AG04450 (cell line): ENCODE measurements at places on chromosomes 3 and 15.

- DNase-seq: no peak
These were observed 5.5 kb downstream of the GRIP2 start for GRCh38 chr3:14534516-14535191.

DNA sequence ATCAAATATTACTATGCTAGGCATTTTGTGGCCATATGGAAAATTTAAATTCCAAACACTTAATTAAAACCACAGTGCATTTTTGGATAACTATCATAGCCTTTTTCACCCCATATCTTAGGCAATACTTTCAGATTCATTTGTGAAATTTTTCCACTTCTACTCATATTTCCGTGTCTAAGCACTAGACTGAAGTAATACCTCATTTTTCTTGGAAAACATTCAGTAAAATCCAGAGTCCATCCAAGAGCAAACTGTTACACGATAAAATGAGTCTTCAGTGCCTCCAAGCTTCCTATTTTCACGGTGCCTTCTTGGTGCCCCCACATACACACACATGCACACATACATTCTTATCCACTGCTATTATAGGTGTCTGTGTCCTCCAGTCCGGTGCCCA, 845.9 kb downstream of the TBL1XR1 start:
- DNase-seq: no peak

DNA sequence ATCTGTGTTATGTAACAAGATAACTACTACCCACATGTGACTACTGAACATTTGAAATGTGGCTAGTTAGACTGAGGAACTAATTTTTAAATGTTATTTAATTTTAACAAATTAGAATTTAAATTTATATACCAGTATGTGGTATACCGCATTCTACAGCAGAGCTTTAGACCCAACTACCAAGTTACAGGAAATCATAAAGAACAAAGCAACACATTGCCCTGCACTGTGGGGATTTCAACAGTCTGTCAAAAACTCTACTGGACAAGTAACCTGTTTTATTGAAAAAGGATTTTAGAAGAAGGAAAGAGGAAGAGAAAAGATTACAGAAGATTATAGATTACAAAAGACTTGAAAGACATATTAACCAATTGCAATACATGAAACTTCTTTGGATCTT, 64.9 kb downstream of the DPH6 start:
- DNase-seq: no peak

GRCh38 chr15:63727542-63727941, 106.2 kb downstream of the HERC1 start:
- no peak for DNase-seq

DNA sequence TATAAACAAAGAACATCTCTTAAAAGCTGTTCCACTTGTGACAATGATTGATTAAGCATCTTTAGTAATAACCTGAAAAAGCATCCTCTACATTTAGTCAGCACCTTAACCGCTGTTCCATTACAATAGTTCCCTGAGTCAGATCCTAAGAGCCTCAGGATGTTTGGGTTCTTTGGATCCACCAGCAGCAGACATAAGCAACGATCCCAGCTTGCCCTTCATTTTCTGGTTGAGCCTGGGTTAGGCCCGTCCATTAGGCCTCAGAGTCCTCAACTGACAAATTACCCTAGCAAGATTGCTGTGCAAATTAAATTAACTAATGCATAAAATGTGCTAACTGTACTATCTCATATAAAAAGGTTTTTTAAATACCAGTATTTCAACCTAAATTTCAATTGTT, 42.3 kb upstream of the ROBO1 start:
- DNase-seq: no peak

- no peak for DNase-seq
These were observed 107.2 kb downstream of the THRB start for GRCh38 chr3:24387493-24387892.

DNA sequence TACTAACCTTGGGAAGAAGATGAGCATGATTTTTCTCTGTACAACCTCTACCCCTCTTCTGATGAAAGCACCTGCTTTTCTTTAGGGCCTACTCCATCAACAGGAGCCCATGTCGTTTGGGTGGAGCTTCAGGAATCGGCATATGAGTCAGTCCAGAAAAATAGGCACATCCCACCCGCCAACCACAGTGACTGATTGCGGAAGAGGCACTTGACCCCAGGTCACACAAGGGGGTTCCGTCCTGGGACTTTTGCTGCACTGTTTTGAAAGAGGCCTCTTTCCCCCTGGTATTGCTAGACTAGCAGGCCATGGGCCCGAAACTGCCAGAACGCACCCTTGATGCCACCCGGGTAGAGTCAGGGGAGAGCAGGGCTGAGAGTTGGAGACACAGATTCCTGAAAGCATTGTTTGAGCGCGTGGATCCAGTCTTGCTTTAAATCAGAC, 19.3 kb upstream of the NRROS start:
- DNase-seq: no peak

- DNase-seq: no peak
These were observed 21.3 kb downstream of the PLOD2 start for GRCh38 chr3:146139586-146140110.

DNA sequence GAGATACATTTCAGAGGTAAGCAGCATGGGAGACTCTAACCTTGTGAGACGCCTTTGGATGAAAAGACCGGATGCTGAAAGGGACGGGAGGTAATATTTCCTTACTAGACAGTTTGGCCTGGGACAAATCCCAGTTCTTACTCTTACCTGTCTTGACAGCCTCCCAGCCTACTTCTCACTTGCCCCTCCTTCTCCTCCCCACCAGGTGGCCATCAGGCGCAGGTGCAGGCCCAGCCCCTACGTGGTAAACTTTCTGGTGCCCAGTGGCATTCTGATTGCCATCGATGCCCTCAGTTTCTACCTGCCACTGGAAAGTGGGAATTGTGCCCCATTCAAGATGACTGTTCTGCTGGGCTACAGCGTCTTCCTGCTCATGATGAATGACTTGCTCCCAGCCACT, 6.3 kb downstream of the HTR3D start:
- no peak for DNase-seq

GRCh38 chr3:32457971-32458471, 44.6 kb downstream of the CMTM6 start:
- no peak for DNase-seq

GRCh38 chr15:80289528-80290495, 37.8 kb upstream of the CTXND1 start:
- no peak for DNase-seq

GRCh38 chr15:78800806-78801205, 10.5 kb downstream of the ADAMTS7 start:
- no peak for DNase-seq

DNA sequence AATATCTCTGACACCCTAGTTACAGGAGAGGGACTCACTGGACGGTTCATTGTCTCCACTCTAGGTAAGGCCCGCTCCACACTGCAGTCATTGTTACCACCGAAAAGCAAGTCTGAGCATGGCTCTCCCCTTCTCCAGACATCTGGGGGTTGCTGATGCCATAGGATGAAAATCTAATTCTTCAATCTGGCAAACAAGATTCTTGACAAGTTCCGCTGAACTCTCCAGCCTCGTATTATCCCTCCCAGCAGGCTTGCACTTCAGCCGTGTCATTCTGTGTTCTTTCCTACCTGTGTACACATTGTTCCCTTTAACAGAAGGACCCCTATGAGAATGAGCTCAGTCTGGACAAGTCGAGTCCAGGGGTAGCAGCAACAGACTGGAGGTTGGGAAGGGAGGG, 152.3 kb upstream of the NR2E3 start:
- no peak for DNase-seq

- no peak for DNase-seq
These were observed 101.2 kb upstream of the WNT5A start for GRCh38 chr3:55588146-55588765.

DNA sequence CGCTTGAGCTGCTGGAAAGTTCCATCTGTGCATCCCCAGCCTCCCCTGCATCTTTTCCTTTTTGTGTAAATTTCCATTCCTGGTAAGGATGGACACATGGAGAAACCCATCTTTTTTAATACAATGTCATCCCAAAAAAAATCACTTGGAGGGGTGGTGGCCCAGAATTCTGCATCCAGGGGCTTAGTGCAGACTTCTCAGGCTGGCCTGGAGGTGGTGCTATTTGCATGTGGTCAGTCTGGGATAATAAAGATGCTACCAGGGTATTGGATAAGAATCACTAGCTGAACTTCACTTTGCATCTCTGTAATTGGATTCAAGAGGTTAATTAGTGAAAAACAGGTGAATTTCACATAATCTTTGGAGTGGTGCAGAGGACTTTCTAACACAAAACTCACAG, 1.8 kb upstream of the ZSCAN2 start:
- DNase-seq: peak; percentile 20

DNA sequence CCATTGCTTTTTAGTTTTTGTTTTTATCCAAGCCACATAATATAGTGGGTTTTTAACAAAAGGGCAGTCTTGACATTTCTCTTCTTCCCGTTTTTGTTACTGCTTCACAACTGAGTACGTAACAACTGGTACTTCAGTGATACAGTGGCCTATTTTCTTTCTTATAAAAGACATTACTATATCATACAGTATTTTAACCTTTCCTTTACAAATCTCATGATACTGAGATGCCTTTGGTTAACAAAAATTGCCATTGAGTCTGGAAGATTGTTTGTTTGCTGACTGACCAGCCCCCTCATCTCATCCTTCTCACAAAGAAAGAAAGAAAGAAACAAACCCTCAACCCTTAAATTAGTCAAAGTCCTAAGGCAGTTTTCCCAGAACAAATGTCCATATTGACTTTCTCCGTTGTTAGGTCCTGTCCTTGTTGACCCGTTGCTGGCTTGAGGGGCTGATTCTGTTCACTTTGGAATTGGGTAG, 77.0 kb upstream of the SAMMSON start:
- no peak for DNase-seq

GRCh38 chr3:36813305-36813704, 49.0 kb upstream of the DCLK3 start:
- no peak for DNase-seq

GRCh38 chr3:194466761-194467356, 19.9 kb downstream of the ATP13A3 start:
- DNase-seq: no peak

DNA sequence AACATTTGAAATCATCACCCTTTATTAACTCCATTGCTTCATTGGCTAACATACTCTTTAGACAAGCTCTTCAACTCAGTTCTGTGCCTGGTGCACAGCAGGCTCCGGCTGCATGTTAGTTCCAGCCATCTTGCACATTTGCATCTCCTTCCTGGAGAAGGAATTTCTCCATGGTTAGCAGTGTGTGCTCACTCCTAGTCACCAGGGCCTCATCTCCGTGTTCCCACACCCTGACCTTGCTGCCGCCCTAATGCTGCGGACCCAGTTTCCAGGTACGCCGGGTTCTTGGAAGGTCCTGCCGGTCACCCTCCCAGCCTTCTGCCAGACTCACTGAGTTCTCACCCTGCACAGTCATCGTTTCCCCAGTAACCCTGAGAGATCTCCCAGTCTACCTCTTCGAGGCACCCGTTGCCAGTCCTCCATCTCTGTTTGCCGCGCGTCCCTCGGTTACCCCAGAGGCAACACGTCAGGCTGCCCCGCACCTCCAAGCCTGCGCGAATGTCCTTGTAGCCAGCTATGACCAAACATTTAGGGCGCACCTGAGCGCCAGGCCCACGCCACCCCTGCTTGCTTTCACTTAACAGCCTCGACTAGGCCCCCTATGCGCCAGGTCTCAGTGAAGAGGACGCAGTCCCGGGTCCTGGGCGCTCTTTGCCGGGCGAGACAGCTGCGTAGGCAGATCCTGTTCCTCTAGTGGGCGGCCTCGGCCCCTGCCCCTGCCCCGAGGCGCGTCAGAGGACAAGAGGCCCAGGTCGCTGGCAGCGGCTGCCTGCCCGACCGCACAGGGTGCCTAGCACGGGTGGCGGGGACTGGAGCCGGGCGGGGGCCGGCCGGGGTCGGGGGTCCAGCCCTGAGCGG, 747 bp upstream of the ZNF592 start:
- no peak for DNase-seq

GRCh38 chr3:133238015-133238414, 161.8 kb upstream of the BFSP2 start:
- DNase-seq: no peak

DNA sequence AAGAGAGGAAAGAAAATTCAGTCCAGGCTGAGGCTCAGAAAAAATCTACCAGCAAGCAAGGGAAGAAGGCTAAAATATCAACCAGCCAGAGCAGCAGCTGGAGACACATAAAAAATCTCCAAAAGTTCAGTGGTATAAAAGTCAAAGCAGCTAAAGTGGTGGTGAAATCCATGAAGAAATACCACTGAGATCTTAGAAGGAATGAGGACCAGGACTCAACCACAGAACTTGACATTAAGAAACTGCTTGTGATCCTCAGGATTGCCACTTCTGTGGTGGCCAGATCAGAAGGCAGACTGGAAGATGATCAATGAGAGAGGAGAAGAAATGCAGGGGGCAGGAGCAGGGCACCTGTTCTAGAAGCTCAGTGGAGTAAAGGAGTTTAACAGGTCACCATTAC, 22.5 kb downstream of the CNTN3 start:
- no peak for DNase-seq

- DNase-seq: no peak
These were observed 103.2 kb downstream of the SST start for GRCh38 chr3:187567021-187567420.

DNA sequence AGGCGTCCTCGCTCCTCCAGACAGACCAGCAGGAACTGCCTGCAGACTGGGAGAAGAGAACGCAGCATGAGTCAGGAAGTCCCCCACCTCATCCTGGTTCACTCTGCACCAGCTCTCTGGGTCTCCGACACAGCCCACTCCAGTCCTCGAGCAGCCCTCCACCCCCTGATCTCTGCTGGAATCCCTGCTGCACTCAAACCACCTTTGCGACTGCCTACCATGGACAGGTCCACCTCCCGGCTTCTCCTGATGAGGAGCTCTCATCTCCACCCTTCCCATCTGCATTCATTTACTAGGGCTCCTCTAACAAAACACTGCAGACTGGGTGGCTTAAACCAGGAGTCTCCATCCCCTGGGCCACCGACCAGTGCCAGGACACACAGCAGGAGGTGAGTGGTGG, 202.3 kb upstream of the IGF1R start:
- DNase-seq: no peak

- DNase-seq: no peak
These were observed 122.0 kb downstream of the TFDP2 start for GRCh38 chr3:142027300-142027699.

GRCh38 chr3:169694117-169694516, 30.6 kb upstream of the MECOM start:
- no peak for DNase-seq

- no peak for DNase-seq
These were observed 43.8 kb downstream of the TKT start for GRCh38 chr3:53211706-53212702.

DNA sequence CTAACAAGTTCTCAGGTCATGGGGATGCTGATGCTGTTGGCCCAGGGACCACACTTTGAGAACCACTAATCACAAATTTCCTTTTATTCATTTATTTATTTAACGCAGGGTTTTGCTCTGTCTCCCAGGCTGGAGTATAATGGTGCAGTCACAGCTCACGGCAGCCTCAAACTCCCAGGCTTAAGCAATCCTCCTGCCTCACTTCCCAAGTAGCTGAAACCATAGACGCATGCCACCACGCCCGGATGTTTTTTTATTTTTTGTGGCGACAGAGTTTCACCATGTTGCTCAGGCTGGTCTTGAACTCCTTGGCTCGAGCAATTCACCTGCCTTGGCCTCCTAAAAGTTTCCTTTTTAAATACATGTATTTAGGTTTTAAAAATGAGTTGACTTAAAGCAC, 20.7 kb upstream of the ISLR2 start:
- no peak for DNase-seq

GRCh38 chr3:105284876-105285275, 81.8 kb upstream of the ALCAM start:
- DNase-seq: no peak
